ENCODE measurements at places on chromosomes 2 and 18.

DNA sequence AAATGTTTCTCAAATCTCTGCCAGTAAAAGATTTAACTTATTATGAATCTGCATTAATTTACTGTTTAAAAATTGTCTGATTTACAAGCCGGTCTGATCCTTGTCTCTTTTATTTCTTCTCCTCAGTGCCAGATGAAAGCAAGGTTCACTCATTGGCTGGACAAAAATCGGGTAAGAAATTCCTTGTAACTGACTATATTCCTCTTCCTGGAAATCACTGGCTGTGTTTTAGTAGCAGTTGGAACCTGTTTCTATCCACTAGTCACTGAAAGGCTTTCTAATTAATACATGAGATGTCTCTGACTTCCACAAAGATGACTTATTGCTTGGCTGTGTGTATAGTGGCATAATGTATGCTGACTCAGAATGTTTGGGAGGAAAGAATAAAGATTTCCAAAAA, 436.6 kb upstream of the NRP2 start:
- DNase-seq, result no peak

DNA sequence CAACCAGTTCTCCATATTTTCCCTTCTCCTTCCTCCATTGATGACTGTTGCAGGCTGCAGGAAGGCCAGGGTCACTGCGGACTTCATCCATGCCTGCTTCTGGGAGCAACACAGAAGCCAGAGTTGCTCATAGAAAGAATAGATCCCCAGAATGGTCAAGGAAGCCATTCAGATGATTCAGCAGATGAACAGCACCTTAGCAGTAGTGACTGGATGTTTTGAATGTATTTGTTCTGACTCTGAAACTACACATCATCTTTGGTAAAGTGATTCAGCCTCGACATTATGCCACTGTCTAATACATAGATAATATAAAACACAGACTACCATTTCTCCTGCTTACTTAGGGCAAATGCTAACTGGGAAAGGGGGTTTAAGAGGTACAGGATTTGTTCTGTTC, 411.6 kb downstream of the RND3 start:
- DNase-seq, result no peak

DNA sequence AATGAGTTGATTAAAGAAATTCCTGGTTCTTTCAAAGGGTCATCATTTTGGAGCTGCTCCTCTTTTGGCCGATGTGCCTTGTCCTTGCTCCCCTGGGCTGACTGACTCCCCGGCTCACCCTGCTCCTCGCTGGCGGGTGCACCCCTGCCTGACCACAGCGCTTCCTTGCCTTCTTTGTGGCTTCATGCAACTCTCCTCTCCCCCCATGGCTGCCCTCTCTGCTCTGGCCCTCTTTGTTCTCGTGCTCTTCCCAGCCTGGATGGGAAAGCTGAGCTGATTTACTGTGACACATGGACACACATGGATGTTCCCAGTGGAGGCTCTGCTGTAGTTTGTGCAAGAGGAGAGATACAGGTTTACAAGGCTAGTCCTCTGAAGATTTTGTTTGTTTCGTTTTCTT, 234.6 kb downstream of the HAUS1 start:
- no peak for DNase-seq

GRCh38 chr18:48222118-48222517, 187.1 kb downstream of the ZBTB7C start:
- peak; percentile 21 for DNase-seq

GRCh38 chr18:48472610-48473009, 63.4 kb upstream of the ZBTB7C start:
- no peak for DNase-seq

- DNase-seq, result no peak
Observed at GRCh38 chr2:98823196-98824170, 92.6 kb upstream of the MGAT4A start.

DNA sequence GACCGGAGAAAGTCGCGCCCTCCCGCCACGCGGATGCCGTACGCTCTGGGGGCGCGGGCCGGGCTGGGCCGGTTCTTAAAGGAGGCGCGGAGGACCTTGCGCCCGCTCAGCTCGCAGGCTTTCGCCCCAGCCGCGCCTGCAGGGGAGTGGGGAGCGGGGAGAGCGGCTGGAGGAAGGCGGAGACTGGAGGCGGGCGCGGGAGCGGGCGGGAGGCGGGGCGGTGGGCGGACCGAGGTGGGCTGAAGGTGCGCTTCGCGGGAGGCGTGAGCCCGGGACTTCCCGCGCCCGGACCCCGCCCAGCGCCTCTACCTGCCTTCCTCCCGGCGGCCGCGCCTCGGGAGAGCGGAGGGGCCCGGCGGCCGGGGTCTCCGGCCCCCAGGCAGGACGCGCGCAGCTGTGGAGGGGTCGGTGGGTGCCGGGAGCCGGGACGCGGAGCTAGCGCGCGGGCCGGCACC, at the start of gene ADRA2B:
ADRA2B (minus strand) TSS at position 148 of the 455 bp plus-strand sequence. CDS start 422 bp downstream, outside the sequence.
- peak; percentile 83 for DNase-seq
